Psoas muscle (tissue), 8 donors: ENCODE measurements at places on chromosomes 5 and 9. TPM values are rescaled to one million over a fixed set of nuclear protein-coding genes. Genes with fewer than 3 reads are reported as not detected.

Gene ODF2
- 12.3 TPM for total RNA-seq

GRCh38 chr5:151213803-151214613 is 9.9 kb downstream of the CCDC69 start:
- DNase-seq: peak; percentile 89
- no peaks in the 10 kb centered on the region for H3K36me3 ChIP-seq
- no peaks in the 10 kb centered on the region for H3K27me3 ChIP-seq
- H3K27ac ChIP-seq: peak overlapping the region; percentile 88
- peak overlapping the region; percentile 22 for H3K4me3 ChIP-seq
- H3K4me1 ChIP-seq: peaks cover 76% of the 10 kb centered on the region

GRCh38 chr5:14829396-14829795 is 42.2 kb downstream of the ANKH start:
- no peaks in the 10 kb centered on the region for H3K27me3 ChIP-seq
- no peaks in the 10 kb centered on the region for H3K36me3 ChIP-seq
- H3K4me3 ChIP-seq: no peak overlapping the region
- H3K4me1 ChIP-seq: peaks cover 63% of the 10 kb centered on the region

DNA sequence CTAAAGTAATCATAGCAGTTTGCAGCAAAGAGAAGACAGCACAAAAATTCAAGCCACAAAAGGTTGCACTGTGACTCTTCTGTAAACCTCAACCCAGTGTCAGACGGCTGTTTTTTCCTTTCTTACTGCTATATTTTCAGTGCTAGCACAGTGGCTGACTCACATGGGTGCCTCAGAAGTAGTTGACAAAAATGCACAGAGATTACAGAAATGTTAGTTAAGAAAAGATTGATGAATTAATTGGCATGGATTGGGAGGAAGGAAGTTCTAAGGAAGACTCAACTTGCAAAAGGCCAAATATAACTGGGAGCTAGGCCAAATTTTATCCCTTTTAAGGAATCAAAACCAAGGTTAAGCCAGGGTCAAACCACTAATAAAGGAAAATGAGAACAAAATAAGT is 43.7 kb upstream of the ITGA1 start:
- H3K27ac ChIP-seq: peak overlapping the region; percentile 2
- peaks cover 5% of the 10 kb centered on the region for H3K4me1 ChIP-seq
- no peak overlapping the region for H3K4me3 ChIP-seq
- H3K27me3 ChIP-seq: no peaks in the 10 kb centered on the region
- H3K36me3 ChIP-seq: no peaks in the 10 kb centered on the region

DNA sequence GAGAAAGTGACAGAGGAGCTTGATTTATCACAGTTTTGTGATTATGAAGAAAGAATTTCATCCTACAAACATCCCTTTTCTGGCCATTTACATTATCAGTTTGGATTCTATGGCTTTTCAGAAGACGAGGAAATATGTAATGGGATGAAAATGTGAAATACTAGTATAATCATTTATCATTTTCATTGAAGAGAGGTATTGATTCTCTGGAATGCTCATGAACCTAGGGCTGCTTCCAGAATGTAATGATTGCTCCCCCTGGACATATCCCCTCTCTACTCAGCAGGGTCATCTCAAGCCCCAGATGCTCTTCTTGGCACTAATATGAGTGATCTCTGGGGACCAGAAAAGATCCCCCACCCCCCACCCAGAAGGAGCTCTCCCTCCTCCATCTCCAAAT is 106.7 kb upstream of the ZNF618 start:
- H3K27me3 ChIP-seq: no peaks in the 10 kb centered on the region
- H3K4me1 ChIP-seq: no peaks in the 10 kb centered on the region
- no peaks in the 10 kb centered on the region for H3K36me3 ChIP-seq
- no peak overlapping the region for H3K27ac ChIP-seq
